ENCODE measurements at places on chromosomes 11 and 22.

DNA sequence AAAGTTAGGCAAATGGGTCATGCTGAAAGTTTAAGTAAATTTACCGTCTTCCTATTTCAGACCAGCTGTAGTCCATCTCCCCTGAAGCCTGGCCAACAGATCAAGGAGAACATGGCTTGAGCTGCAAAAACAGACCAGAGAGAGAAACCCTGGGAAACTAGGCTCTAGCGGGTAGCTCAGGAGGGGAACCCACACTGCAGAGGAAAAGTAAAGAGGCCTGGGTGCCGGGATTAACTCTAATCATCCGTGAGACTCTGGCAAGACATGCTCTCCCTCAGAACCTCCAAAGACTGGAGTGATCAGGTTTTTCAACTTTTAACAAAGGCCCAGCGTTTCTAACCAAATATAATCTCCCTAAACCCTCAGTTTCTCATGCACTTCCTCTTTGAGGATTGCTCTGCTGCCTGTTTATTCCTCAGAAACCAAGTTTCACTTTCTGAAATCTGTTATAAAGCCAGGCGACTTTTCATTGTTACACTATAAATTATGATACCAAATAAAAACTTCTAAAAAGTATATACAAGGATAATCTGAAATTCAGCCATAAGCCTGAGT lies 67.5 kb downstream of the GAB2 start:
- DNase-seq, result no peak

DNA sequence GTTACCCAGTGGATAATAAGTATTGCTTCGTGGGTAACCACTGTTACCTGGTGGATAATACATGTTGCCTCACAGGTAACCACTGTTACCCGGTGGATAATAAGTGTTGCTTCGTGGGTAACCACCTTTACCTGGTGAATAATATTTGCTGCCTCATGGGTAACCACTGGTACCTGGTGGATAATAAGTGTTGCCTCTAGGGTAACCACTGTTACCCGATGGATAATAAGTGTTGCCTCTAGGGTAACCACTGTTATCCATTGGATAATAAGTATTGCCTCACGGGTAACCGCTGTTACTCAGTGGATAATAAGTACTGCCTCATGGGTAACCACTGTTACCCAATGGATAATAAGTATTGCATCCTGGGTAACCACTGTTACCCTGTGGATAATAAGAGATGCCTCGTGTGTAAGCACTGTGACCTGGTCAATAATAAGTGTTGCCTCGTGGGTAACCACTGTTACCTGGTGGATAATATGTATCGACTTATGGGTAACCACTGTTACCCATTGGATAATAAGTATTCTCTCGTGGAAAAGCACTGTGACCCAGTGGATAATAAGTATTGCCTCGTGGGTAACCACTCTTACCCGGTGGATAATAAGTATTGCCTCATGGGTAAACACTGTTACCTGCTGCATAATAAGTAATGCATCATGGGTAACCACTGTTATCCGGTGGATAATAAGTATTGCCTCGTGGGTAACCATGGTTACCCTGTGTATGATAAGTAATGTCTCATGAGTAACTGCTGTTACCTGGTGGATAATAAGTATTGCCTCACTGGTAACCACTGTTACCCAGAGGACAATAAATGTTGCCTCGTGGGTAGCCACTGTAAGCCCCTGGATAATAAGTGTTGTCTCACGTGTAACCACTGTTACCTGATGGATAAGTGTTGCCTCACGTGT lies 20.1 kb upstream of the NXPE4 start:
- no peak for DNase-seq

- no peak for DNase-seq
Measured at GRCh38 chr11:116534270-116534975, 238.4 kb downstream of the BUD13 start.

- DNase-seq, result no peak
Measured at GRCh38 chr11:104005234-104005855, 31.1 kb upstream of the DDI1 start.

- DNase-seq, result no peak
Measured at GRCh38 chr11:82874646-82875523, 25.3 kb downstream of the PRCP start.

- DNase-seq, result no peak
Measured at GRCh38 chr22:32518848-32519247, 44.2 kb downstream of the FBXO7 start.

DNA sequence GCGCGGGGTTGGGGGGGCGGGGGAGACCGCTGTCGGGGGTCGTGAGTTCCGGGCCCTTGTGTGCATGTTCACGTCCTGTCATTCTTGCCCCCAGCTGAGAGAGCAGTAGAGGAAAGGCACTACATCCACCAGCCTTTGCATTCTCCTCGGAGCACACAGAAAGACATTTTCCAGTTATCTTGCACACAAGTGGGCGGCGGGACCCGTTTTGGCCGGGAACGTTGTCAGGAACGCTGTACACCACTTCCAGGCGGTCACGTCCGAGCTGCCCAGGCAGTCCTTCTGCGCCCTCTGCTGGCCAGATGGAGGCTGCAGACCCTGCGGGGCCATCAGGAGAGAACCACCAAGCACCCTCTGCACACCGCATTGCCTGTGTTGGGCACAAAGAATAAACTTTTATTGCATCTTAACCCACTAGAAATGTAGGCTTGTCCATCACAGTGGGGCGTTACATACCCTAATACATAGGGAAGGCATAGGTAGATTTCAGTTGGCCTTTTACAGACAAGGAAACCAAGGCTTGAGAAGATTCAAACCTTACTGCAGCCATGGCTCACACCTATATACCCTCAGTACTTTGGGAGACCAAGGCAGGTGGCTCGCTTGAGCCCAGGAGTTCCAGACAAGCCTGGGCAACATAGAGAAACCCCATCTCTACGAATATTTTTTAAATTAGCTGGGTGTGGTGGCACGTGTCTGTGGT lies 2.8 kb upstream of the CDKN1C start:
- DNase-seq, result peak; percentile 89

DNA sequence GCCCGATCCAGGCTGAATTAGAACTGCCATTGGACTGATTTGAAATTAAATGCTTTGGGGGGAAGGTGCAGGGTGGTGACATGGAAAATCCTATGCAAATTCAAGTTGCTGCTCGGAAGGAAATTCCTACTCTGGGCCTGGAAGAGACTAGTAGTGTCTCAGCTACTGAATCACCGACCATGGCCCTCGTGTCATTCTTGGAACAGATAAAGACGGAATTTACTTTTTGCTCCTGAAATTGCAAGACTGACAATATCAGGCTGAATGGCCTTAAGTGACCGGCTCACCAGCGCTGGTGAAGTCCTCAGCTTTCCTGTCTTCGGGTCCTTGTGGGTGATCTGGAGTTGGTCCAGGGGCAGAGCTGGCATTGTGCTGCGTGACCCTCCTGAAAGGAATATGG lies 6.1 kb downstream of the ASCC2 start:
- DNase-seq, result no peak

DNA sequence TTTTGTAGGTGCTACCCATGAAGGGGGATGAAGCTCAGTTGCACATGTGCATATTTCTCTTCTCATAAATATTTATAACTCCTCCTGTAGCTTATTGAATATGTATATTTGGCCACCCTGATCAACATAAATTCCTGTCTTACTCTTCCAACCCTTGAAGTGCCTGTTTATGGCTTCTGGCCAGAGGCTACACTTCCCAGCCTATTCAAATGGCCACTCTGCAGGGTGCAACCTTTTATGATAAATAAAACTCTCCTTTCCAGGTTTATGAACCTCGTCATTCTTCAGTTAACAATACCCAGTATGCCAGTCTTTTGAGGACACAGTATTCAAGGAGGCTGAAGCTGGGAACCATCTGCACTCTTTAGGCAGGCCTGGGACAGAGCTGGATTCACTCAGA lies 2.6 kb upstream of the RTL6 start:
- DNase-seq, result no peak

- DNase-seq, result no peak
Measured at GRCh38 chr11:6270584-6271246, 11.1 kb downstream of the CCKBR start.

- no peak for DNase-seq
Measured at GRCh38 chr11:79331203-79331901, 109.5 kb downstream of the TENM4 start.

GRCh38 chr11:122593473-122594420 lies 61.8 kb upstream of the UBASH3B start:
- DNase-seq, result no peak

DNA sequence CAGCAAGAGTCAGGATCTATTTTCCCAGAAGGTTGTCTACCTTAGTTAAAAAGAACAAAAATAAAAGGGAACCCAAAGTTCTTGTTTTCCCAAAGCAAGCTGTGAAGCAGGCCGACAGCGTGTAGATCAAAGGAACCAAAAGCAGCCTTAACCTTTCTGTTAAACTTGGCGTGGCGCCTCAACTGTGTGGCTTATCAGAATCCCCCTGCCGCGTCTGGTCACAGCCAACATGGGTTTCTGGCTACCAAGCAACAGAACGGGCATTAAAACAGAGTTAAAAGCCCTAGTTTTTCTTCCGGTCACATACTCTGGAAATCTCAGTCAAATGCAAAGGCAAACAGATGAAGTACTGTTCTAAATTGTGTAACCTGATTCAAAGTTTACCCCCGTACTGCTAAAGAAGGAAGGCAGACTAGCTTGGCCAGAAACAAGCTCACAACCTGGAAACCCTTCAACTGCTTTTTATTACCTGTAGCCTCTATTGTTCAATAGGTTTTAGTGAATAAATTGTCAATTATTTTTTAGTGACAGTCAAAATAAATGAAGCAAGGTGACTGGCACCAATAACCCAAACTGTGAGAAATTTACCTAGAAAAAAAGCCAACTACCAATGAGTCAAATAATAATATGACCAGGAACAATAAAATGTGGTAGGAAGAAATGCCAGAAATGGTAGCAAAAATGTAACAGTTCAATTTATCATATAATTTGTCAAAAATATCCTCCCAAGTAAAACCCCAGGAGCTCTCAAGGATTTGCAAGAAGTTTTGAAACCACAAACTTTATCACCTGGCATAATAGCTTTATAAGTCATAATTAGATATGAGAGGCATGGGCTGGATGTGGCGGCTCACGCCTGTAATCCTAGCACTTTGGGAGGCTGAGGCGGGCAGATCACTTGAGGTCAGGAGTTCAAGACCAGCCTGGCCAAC lies 21.4 kb downstream of the CHKA start:
- DNase-seq, result no peak

- no peak for DNase-seq
Measured at GRCh38 chr11:46528445-46529094, 65.3 kb downstream of the AMBRA1 start.

GRCh38 chr22:26656891-26657851 lies at the start of gene MIAT:
TSS of gene MIAT (plus strand) at chr22:26657588.
- no peak for DNase-seq

GRCh38 chr22:38187413-38188212 lies 6.0 kb upstream of the PLA2G6 start:
- DNase-seq, result no peak

DNA sequence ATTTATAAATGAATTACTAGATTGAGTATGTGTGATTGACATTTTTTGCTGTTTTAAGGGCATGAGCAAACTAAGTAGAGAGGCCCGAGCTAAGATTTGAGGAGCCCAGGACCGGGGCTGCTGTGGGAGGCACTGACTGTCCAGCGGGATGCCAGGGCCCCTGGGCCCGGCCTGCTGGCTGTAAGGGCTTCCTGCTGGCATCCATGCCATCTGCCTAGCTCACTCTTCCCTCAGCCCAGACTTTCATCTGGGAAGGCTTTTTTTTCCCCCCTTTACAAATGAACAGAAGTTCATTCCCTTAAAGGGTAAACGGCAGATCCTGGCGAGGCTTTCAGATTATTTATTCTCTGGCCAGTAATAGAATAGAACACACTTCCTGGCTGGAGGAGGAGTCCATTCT lies 16.0 kb upstream of the TP53I11 start:
- DNase-seq, result no peak
